ENCODE measurements at places on chromosomes 4 and X.

GRCh38 chrX:40663880-40664630, 16.7 kb upstream of the CXorf38 start:
- DNase-seq: no peak

- no peak for DNase-seq
Measured at GRCh38 chr4:23828779-23829178, 61.1 kb downstream of the PPARGC1A start.

DNA sequence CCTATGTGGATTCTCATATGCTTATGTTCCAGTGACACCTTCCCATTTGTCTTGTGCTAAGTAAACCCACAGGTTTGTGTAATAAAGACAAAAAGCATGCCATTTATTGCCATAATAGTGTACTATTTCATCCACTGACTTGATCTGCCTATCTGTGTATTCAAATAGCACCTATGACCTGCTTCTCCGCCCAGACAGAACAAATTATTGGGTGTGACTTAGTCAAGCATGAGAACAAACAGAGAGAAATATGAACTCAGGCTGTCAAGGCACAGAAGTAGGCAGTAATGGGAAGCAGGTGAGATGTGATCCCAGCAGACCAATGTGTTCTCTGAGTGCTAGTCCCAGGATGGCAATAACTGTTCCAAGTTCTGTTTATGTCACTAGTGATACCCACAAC, 25.4 kb downstream of the ELOVL6 start:
- no peak for DNase-seq

- DNase-seq: no peak
Measured at GRCh38 chrX:154355776-154356140, 18.7 kb downstream of the FLNA start.

DNA sequence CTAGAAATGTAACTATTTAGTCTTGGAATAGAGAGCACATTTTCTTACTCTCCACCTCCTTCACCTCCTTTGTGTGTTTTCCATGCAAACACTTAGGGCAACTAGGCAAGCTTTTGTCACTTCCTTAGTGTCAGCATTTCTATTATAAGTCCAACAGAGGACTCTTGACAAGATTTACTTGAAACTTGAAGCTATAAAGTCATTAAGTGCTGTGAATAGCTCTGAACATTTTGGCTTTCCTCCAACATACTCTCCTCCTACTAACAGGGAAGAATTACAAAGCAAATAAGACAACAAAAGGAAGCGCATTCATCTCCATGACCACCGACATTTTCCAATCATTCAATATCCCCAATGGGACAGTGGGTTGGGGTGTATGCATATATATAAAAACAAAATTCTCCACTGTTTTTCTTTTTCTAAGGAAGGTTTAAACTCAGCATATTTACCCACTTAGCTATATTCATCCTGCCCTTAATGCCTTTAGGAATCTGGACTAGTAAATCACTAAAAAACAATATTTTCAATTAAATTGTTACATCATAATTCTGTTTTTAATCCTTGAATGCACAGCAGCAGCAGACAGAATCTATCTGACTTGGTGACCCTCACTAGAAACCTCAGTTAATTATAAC, 264.6 kb downstream of the SNCA start:
- DNase-seq: no peak

DNA sequence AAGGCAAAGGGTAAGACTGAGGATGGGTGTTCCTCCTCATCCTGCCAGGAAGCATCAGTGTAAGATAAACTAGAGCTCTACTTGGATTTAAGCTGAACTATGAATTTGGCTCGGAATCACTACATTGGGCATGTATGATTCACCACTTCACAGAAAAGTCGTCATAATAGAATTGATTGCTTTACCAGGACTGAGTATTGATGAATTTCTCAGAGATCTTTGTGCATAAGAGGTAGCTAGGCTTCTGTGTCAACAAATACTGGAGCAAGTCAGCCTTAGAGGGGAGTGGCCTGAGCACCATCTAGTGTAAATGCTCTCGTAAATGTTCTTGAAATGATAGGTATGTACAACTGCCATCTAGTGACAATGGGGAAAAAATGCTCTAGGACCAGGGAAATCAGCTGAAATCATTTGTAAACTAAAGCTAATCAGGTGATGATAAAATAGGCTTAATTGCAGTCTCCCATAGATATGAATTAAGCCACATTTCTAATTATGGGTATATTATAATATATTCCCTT, 309.5 kb upstream of the FMR1 start:
- DNase-seq: no peak
